ENCODE measurements at places on chromosomes 6 and 20.

GRCh38 chr6:143964674-143965081, 43.4 kb downstream of the PLAGL1 start:
- DNase-seq, result no peak

DNA sequence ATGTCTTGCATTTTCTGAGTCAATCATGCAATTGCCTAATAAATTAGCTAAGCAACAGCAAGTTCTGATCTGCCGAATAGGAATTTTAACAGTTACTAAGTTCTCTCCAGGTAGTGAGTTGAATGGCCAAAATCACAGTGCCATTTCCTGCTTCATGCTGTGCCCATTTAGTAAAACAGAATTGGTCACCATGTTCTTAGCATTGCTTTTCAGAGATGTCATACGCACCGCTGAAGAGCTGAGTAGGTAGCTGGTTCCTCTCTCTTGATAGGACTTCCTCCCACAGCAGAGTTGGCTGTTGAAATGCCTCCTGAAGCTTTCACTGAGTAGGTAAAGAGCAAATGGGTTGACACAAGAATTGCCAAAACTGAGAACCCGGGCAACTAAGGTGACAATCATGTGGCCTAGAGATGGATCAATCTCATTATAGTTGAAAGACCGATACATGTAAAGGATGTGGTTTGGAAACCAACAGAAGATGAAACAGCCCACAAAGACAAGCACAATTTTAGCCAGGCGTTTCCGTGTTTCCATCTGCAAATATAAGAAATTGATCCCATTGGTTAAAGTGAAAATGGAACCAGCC, 57.1 kb upstream of the GJE1 start:
- DNase-seq, result no peak

GRCh38 chr20:3532089-3532615, 61.3 kb downstream of the ATRN start:
- DNase-seq, result no peak

DNA sequence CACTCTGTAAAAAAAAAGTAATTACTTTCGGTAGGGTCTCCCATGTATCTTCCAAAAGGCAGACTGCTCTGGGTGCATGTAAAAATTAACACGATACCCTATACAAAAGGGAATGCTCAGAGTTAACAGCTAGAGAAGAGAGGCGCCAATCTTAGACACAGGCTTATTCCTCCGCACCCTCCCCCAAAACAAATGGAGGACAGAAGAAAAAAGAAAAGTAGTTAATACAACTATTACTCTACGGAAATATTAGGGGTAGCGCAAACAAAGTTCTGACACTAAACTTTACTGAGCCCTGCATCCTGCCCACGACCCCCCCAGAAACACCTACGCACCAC, 331 bp upstream of the UFL1 start:
- DNase-seq, result no peak

GRCh38 chr20:20480689-20481088, 112.8 kb downstream of the INSM1 start:
- DNase-seq, result no peak

- DNase-seq, result no peak
These were observed 4.2 kb upstream of the TBX18 start for GRCh38 chr6:84768442-84769174.

GRCh38 chr20:21432911-21433310, 35.6 kb upstream of the NKX2-4 start:
- DNase-seq, result no peak

GRCh38 chr20:58075586-58076345, 152.7 kb downstream of the ANKRD60 start:
- DNase-seq, result no peak

- DNase-seq, result no peak
These were observed 537.9 kb upstream of the JARID2 start for GRCh38 chr6:14707971-14708465.

DNA sequence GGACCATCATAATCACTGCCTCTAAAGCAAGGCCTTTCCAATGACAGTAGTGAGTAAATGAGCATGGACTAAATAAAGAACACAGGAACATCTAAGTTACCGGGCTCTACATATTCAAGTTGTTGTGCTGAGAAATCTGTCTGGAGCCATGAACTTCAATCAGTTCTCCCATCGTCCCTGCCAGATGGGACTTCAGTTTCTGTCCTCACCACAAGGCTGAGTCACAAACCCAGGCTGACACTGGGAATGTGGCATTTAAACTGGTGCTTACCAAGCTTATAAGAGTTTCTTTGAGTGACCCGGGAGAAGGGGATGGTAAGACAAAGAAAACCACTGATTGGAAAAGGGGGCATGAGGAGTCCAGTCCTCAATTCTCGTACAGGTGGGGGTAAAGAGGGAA, 497.0 kb downstream of the MAFB start:
- no peak for DNase-seq

DNA sequence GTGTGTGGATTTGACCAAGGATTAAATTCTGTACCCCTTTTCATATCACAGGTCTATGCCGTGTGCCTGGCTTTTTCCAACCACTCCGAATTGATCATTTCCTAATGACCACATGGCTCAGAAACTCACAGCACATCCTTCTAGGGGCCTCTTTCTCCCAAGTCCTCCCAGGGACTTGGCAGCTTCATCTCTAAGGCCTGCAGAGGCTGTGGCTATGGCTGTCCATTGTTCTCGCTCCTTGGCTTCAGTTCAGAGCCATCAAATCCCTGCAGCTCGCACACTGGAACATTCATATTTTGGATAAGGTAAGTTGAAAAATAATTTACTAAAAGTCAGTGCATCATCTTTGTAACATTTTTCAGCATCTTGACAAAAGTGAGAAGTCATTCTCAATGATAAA, 497.2 kb upstream of the CDH4 start:
- DNase-seq, result no peak

DNA sequence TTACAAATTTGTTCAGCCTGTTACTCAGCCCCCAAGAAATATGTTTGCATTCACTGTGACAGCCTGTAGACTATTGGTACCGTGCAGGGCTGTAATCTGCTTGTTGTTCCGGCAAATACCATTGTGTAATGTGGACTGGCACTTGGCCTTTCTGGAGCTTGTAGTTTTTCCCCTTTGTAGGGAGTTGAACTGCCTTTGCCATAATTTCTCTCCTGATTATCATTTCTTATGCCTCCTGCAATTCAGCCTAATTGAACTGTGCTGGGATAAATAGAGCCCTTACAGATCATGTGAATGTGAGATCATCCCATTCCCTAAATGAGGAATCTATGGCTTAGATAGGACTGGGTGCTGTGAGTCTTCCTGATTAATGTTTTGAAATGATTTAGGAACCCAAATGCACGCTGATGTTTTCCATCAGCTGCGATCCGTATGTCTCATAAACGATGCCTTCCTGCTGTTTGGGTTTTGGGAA, 185.1 kb downstream of the JARID2 start:
- DNase-seq, result no peak
